Activated gamma-delta T cell treated with Interleukin-2 at 50 U/mL for 16 hours (primary cell): ENCODE measurements at places on chromosomes 4 and X.

DNA sequence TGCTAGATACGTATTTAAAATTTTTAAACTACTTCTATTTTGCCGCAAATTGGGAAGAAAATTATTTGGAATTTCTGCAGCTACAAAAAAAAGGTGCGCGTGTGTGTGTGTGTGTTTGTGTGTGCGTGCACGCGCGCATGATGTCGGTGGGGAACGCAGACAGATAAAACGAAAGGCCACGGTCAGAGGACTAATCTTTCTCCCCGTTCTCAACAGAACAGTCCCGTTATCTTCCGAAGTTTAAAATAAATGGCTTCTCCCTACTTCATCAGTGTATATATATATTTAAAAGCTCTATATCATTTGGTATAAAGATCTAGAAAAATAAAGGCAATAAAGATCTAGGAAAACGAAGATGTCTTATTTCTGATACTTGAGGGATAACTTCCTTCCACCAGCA lies 1.5 kb downstream of the MGARP start:
- no peak for DNase-seq

DNA sequence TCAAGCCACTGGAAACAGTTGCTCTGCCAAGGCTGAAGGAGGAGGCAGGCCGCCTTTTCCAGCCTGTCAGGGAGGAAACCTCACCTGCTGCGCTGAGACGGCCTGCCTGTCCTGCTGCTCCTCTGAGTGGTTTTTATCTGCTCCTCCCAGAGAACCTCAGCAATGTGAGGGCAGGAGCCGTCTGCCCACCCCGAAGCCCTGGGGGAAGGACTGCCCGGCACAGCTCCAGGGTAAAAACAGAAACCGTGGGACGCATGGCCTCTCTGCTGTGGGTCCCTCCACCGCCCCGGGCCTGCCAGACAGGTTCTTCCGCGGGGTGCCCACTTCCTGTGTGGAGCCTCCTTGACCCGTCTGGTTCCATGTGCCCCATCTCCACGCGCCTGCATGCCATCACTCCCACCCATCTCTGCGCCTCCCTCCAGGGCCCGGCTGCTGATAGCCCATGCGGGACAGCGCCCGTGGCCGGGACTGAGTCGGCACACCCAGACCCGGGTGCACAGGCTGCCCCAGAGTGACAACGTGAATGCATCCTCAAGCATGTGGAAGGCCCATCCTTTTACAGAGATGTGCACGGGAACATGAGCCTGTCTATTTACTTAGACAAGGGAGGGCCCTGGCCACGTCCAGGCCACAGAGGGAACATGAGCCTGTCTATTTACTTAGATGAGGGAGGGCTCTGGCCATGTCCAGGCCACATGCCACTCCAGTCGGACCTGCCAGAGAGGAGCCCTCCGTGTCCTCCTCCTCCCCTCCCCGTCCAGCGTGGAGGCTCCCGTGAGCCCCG lies 4.0 kb upstream of the SLC49A3 start:
- no peak for DNase-seq

DNA sequence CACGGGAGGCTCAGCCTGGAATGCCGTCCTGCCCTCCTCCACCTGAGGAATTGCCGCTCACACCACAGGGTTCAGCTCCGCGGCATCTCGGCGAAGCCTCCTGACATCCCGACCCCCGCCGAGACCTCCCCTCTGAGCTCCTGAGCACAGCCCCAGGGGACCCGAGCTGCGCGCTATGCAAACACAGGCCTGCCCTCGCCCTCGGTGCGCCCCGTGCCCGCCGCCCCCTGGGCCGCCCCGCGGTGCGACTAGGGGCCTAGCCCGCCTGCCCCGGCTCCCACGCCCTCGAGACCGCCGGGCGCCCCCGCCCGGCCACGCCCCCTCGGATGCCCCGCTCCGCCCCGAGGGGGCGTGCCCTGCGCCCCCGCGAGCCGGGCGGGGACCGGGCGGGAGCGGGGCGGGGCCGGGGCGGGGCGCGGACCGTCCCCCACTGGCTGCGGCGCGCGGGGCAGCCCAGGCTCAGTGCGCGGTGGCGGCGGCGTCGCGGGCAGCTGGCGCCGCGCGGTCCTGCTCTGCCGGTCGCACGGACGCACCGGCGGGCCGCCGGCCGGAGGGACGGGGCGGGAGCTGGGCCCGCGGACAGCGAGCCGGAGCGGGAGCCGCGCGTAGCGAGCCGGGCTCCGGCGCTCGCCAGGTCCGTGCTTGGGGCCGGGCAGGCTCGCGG lies at the start of gene FGFR3:
FGFR3 (plus strand) TSS at position 462 of the 664 bp plus-strand sequence. CDS start 642 bp downstream, outside the sequence.
- DNase-seq, result peak; percentile 17

DNA sequence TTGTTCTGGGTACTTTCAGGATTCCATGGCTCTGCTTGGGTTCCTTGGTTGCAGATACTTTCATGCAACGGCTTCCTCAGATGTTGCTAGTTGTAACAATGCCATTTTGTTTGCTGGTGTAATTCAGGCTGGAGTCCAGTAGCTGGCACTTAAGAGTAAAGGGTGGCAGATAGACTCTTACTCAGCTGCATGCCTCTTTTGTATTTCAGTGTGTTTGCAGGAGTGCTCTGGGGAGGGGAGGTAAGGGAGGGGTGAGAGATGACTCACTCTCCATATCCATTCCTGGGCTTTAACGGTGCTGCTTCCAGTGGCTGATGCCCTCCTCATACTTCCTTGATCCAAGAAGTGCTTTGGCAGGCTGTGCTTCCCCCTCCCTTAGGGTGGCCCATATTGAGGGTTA lies 155.2 kb downstream of the ZNF330 start:
- DNase-seq, result no peak

- DNase-seq, result no peak
Observed at GRCh38 chr4:177225605-177226004, 84.1 kb upstream of the NEIL3 start.

DNA sequence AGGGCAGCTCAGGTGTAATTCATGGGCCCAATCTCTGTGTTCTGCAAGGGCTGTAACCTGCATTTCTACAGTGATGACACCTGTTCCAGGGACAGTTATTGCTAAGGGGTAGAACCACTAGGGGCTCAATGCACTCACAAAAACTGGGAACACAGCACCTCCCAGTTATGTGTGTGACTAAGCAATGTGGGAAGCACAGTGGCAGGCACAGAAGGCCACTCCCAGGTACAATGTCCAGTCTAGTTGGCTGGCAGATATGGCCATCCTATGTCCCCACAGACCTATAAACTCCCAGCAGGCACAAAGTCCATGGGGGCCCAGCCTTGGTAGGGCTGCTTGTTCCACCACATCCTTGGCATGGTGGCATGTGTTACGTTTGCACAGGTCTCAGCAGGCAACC lies 25.7 kb downstream of the CXCL13 start:
- DNase-seq, result no peak

DNA sequence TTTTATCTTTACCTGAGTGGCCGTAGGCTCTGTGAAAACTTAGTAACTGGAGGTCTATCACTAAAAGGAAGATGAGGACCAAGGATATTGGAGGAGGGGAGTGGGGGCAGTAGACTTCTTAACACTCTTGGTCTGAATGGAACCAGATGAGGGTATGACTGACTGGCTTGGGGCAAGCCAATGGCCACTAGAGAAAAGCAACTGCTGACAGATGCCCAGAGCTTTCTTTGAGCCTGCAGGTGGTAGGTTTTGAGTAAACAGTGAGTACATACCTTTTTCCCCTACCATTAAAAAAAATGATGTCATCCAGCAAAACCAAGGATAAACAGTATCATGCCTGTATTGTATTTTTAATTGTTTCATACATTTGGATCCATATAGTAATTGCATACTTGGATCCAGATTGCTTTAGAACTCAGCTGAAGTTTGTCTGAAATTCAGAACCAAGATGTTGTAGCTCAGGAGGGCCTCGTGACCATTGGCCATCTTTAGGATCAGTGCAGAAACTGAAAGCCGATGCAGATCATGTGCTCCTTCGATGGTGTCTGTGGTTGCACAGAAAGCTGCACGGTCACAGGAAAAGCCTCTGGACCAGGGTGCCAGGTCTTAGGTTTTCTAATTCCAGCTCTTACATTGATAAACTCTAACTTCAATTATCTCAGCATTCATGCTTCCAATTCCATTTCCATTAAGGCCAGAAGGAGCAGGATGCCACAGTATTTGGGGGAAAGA lies 131.0 kb downstream of the PDGFRA start:
- no peak for DNase-seq

DNA sequence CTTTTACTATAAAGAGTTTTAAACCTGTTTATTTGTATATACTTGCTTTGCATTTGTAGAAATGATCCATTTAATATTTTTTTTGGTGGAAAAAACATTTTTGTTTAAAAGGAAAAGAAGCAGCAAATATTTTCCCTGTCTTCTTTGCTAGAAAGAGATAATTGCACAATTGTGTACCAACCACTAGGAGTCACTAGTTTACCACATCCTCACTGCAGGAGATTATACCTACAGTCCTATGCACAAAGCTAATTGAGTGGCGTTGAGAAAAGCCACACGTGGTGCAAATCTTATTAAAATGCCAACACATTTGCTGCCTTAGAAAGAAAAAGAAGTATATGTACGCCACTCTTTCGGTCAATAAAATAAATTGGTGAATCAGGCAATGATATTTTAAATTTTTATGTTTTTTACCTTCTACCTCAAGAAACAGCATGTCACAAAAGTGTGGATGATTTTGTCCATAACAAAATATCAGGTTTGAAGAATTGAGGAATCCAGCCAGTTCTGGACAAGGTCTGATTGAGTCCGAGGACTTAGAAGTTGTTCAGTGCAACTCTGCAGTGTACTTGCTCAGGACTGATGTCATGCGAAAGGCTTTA lies 102.9 kb downstream of the GRXCR1 start:
- no peak for DNase-seq

- no peak for DNase-seq
Observed at GRCh38 chrX:70255452-70255851, 4.6 kb downstream of the P2RY4 start.

GRCh38 chrX:19280636-19281035 lies 63.1 kb upstream of the PDHA1 start:
- DNase-seq, result no peak

- DNase-seq, result no peak
Observed at GRCh38 chr4:53461244-53461643, 83.8 kb downstream of the FIP1L1 start.

DNA sequence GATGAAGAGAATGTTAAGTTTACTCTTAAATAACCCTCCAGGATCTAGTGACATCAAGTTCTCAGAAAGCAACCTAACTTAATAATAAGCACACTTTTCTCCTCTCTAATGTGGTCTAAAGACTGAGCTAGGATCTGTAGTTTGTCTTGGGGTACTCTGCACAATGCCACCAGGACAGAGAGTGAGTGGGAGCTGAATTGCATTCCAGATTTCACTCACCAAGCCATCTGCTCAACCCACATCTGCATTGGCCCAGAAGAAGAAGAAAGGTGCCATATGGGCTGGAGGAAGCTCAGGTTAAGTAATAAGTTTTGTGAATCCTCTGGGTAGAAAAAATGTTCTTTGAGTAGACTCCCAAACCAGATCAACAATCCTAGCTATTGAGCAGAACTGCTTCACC lies 384.6 kb downstream of the PPP3CA start:
- DNase-seq, result no peak

DNA sequence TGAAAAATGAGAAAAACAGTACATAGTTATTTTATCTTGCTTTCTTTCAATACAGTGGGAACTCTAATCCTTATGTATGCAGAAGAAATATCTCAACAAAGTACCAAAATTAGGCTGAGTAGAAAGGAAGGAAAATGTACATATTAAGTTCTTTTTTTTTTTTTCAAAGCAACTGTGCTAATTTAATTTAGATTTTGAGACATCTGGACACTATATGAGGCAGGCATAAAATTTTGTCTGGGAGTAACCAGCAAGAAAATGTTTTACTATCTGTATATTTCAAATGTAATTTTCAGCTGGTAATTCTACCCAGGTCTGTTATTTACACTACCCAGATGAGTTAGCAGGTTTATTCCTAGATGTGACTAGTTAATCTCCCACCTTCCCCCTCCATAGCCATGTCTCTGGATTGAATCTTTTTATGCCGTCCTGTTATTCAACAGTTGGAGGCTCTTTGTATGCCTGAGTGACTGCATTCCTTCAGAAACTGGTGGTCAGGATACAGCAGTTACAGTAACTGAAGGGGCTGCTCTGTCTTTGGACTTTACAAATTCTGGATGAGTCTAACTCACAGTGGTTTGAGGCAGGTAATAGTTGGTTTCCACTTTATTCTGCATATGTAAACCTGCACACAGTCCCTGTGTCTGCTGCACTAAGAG lies 633.6 kb downstream of the PCDH18 start:
- DNase-seq, result no peak

GRCh38 chrX:85897362-85898126 lies 149.8 kb downstream of the CHM start:
- DNase-seq, result no peak

DNA sequence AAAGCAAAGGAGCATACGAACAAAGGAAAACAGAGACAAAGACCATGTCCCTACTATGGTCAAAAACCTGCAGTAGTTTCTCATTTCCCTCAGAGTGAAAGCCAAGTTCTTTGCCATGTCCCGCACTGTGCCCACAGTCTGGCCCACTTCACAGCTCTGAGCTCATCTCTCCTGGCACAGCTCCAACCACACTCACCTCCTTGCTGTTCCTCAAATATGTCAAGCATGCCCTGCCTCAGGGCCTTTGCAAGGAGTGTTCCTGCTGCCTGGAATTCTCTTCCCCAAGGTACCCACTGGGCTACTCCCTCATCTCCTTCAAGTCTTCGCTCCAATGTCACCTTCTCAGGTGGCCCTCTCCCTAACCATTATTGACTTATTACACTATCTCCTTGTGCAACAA lies 72.1 kb downstream of the COX18 start:
- DNase-seq, result no peak

GRCh38 chr4:70651864-70652506 lies 14.3 kb downstream of the JCHAIN start:
- no peak for DNase-seq
